Cortex of kidney (tissue), 1 donor: ENCODE measurements at places on chromosomes 2 and 18.

DNA sequence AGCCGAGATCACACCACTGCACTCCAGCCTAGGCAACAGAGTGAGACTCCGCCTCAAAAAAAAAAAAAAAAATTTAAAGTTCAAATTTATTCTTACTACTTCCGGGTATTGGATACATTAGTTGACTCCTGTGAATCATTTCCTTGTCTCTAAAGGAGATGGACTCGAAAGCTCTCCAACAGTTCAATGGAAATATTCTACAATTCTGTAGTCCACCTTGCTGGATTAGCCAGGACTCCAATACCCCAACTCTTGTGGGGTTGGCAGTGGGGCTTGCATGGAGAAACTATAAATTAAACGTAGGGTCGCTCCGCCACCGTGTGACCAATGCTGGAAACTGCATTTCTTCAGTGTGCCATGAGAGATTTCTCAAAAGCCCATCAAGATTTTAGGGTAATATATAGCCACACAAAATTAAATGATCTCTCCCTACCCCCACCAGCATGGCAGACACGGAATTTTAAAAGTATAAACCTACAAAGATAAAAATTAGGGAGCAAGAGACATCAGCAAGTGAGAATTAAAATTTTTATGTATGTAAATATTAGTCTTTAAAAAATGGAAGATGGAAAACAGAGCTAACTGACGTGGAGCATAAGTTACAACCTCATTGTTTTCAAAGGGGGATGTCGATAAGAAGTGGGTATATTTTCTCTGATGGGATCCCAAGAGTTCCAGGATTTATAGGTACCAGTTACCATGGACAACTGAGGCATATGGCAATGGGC is 27.8 kb upstream of the GAREM2 start:
- DNase-seq: no peak

DNA sequence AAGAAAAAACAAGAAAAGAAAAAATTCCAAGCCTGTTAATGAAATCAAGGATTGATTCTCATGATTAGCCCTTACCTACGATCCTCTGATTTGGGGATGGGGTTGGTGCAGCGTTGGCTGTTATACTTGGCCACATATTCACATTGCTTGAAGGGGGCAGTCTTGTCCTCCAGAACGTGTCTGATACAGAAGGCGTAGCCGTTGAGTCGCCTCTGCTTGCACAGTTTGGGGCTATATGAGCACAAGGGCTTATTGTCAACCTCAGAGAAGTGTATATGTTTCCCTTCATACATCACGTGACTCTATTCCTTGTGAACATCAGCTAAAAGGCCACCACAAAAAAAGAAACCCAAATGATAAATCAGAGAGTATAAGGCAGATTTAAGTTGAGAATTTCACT is 23.2 kb downstream of the INO80D start:
- DNase-seq: no peak

- no peak for DNase-seq
These were observed 151.8 kb downstream of the RDH14 start for GRCh38 chr2:18408638-18409037.

- no peak for DNase-seq
These were observed 36.9 kb upstream of the BMPR2 start for GRCh38 chr2:202339071-202339870.

GRCh38 chr2:27296481-27296880 is 11.8 kb downstream of the UCN start:
- DNase-seq: no peak

DNA sequence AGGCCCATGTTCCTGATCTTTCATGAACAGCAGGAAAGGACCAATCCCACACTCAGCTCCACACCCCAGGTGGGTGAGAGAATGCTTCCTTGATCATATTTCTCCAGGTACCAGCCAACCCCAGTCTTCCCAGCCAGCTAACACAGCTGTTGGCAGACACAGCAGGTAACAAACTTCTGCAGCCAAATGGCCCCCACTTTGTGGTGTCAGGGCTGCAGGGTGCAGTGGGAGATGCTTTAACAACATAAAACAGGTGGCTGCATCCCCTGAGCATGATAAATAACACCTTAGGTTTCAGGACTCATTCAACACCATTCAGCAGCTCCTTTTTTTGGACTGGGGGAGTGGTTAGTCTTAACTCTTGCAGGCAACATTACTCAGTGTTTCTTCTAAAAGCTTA is 76.7 kb upstream of the ACAA2 start:
- no peak for DNase-seq

GRCh38 chr18:66317243-66318090 is 286.4 kb downstream of the CDH19 start:
- no peak for DNase-seq

DNA sequence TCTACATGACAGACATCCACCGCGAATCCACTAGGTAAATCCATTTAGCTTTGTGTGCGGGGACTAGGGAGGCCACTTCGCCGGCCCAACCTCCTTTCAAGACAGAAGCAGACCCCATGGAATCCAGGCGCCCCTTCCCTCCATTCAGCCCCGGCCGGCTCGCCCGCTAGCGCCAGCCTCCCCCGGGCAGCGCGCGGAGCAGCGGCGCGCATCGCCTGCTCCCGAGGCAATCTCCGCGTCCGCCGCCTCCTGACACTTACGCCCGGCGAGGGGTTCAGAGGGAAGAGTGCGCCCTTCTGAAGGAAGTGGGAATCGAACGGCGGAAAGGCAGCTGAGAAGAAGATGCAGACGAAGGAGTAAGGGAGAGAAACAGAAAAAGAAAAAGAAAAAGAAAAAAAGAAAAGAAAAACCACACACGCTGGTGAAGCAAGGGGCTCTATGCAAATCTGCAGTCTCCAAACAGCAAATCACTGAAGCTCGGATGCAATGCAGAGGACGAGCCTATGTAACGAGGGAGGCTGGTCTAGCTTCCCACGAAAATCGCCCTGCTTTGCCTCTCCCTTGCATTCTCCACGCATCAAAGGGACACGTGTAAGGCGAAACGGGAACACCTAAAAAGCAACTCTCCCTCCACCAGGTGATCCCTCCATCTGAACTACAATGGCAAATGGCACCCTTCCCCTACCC is 684.4 kb downstream of the NRXN1 start:
- DNase-seq: no peak

GRCh38 chr2:65136253-65136652 is 6.3 kb upstream of the RAB1A start:
- DNase-seq: no peak

DNA sequence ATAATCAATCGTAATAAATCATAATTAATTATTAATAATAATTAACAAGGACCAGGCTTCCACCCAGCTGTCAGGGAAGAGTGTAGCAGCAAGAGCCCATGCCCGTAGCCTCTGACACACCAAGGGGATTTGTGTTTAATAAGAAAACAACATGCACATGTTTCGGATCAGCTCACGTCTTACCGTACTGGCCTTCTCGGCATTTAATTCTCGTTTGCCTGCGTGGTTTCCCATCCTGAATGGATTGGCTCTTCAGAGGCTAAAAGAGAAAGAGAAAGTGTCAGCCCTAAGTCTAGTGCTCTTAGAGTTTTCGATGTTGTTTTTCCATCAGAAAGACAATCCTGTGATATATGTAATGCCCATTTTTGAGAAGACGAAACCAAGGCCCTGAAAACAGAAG is 27.6 kb downstream of the MBP start:
- DNase-seq: no peak

- DNase-seq: no peak
These were observed 86.5 kb downstream of the LIPG start for GRCh38 chr18:49648326-49648725.

DNA sequence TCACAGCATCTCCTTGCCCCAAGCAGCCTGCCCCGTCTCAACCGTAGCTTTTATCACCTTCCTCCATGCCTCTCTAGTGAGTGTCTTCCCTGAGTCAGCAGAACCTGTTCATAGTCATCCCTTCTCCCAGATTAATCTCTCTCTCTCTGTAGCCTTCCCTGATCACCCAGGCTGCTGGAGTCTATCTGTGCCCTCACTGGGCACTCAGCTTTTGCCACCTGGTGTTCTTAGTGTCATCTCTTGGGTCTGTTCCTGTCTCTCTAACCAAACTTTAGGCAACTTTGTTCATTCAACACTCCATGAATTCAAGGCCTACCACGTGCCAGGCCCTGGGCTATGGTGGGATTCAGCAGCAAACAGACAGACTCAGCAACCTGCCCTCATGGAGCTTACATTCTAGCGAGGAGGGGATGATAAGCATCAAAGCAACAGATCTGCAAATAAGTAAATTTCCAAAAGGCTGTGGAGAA is 159.1 kb downstream of the SMAD7 start:
- no peak for DNase-seq

DNA sequence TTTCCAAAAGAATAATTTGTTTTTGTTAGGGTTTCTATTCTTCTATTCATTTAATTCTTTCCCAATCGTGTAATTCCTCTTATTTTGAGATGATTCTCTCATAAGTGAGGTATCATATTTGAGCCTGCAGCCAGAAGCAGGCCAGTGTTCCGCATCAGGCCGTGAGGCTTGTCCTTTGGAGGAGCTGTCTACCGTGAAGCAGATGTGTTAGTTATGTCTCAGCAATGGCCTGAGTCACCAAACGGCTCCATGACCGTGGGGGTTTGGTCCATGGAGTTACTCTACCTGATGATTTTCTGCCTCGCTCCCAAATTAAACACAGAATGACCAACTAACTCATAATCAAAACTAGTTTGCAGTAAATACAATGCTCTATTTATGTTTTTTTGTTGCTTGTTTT is 64.2 kb upstream of the TMEM87B start:
- DNase-seq: no peak

DNA sequence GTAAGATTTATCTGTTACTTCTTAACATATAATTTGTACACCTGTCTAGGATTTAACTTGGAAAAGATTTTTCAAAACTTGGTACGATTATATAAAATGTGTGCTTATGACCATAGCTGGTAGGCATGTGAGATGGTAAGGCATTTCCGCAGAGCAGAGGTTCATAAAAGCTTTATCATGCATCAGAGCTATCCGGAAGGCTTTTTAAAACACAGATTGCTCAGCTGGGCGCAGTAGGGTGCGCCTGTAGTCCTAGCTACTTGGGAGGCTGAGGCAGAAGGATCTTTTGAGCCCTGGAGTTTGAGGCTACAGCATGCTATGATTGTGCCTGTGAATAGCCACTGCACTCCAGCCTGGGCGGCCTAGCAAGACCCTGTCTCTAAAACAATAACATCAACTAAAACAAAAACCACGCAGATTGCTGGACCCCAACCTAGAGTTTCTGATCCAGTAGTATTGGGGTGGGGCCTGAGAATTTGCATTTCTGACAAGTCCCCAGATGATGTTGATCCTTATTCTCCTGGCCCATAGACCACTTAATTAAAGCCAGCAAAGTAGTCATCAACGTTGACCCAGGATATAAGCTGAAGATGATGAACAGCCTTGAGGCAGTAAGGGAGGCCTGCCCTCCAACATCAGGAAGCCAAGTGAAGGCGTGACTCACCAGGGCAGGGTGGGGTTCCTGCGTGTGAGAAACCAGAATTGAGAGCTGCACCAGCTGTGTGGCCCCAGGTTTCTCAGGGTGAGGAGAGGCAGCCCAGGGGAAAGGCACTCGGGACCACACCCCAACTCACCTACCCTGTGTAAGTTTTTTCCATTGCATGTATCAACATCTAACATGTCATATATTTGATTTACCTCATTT is 21.6 kb upstream of the SLC20A1 start:
- no peak for DNase-seq

GRCh38 chr2:8872821-8873432 is 35.5 kb upstream of the KIDINS220 start:
- DNase-seq: no peak

GRCh38 chr2:238856713-238857567 is 9.1 kb downstream of the TWIST2 start:
- no peak for DNase-seq

GRCh38 chr2:219689676-219690628 is 62.5 kb downstream of the SLC4A3 start:
- DNase-seq: no peak

GRCh38 chr2:144694456-144694855 is 174.5 kb upstream of the ZEB2 start:
- DNase-seq: no peak

DNA sequence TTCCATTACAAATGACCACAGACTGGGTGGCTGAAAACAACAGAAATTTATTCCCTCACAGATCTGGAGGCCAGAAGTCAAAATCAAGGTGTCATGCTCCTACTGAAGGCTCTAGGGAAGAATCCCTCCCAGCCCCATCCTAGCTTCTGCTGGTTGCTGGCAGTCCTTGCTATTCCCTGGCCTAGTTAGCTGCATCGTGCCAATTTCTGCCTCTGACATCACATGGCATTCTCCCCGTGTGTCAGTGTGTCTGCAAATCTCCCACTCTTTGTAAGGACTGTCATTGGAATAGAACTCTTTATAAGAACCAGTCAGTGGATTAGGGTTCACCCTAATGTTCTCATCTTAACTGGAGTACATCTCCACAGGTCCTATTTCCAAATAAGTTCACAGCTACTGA is 30.5 kb upstream of the NCKAP5 start:
- no peak for DNase-seq

GRCh38 chr2:45269149-45269793 is 260.0 kb upstream of the SIX2 start:
- DNase-seq: no peak

DNA sequence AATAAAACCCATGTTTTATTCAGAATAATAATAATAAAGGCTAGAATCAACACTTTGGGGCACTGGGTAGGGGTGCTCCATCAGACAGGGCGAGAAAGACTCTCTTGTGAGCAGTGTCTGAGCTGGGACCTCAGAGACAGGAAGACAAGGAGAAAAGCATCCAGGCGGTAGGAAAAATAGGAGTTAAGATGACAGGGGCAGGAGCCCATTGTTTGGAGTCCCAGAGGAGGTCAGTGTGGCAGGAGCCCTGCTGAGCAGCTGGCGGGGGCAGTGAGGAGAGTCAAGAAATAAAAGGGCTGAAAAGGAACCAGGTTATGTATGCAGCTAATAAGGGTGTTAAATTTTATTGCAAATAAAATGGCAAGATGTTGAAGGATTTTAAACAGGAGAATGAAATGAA is 457.4 kb downstream of the FBXO15 start:
- DNase-seq: no peak

DNA sequence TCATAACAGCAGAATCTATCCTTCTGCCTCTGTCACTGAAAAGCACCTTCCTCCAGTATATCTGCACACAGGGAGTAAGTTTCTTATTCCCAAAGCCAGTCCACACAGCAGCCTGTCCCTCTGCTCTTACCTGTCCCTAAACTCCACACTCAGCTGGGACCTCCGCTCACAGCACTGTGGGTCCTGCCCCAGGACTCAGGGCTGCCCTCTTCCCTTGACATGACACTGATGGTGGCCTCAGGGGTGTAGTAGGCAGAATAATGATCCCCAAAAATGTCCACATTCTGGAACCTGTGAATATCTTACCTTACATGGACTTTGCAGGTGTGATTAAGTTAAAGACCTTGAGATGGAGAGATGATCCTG is 39.7 kb upstream of the EML4 start:
- DNase-seq: no peak

GRCh38 chr2:229422063-229422462 is 151.0 kb upstream of the PID1 start:
- DNase-seq: no peak

GRCh38 chr2:188787021-188787657 is 187.0 kb upstream of the COL3A1 start:
- DNase-seq: no peak

DNA sequence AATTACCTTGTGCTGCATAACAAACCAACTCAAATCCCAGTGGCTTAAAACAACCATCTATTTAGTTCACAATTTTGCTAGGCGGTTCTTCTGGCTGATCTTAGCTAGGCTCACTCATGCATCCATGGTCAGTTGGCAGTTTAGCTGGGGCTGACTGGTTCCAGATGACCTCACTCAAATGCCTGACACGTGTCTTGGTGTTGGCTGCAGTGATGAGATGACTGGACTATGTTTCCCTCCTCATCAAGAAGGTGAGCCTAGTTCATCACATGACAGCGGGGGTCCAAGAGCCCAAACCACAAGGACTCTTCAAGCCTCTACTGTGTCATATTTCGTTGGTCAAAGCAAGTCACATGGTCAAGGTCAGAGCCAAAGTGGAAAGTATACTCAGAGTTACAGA is 42.7 kb upstream of the ACTR3 start:
- DNase-seq: no peak
